ENCODE measurements at places on chromosomes 4 and X.

DNA sequence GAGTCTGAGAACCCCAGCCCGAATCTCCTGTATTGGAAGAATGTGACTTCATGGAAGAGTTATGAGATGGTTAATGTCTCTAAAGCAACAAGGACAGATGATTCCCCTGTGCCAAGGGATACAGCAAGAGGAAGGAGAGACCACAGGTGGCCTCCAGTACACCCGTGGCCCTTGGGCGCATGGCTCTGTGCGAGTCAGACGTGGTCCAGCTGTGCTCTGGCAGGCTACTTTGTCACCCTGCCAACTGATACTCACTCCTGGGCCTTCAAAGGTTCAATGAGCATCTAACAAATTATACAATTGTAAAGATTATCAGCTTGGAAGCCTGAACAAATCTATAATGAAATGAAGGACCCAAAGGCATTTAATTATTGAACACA, 71.7 kb downstream of the NYX start:
- DNase-seq: no peak

DNA sequence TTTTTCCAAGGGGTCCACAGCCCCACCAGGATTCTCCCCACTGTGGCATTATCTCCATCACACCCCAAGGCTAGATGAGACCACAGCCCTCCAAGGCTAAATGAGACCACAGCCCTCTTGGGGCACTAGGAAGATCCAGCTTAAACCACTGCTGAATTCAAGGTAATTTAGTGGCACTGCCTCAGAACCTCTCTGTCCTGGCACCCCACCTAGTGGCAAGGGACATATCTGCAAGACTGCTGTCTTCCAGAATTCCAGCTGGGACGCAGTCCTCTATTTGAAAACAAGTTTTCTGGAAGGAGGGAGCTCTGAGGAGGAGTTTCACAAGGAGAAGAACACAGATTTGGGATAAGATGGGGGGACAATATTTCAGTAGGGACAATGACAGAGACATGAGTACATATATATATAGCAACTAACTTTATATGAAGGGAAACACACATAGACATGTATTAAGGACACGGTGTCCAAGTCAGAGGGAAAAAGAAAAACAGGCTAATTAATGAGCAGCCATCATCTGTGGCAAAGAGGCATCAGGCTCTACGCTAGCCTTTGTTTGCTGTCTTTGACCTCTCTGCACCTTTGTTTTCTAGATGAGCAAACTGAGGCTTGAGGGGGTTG, 9.3 kb downstream of the CETN2 start:
- no peak for DNase-seq

DNA sequence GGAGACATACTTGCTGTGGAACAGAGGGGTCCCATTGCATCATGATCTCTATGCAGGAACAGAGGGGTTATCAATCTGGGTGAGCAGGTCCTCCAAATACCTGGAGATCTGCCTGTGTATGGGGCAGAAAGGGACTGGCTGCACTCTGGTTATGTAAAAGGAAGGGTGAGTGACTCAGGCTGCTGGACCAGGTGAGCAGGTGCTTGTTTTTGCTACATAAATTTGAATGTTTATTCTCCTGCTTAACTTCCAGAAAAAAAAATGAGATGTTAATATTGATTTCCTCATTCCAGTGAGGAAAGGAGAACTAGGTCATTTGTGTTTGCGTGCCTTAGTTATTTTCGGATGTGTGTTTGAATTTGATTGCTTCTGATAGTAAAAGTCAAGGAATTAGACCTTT, 225.8 kb upstream of the TRAM1L1 start:
- no peak for DNase-seq

DNA sequence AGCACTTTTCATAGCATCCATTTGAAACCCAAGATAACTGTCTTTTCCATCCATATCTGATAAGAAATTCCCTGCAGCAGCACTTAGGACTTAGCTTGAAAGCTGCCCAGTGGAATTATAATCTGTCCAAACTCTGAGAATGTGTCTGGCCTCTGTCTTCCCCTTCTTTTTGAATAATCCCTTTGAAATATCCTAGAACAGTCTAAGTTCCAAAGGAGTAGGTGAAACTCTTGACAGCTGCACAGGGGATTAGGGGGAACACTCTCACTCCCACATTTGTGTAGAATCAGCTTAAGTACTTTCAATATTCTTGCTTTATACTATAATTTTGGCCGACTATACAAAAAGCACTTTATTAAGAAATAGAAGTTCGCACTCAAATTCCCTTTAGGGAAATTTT, 157.7 kb downstream of the PAPSS1 start:
- DNase-seq: no peak

- DNase-seq: peak; percentile 5
Measured at GRCh38 chrX:136768469-136769084, 12.2 kb downstream of the ARHGEF6 start.

DNA sequence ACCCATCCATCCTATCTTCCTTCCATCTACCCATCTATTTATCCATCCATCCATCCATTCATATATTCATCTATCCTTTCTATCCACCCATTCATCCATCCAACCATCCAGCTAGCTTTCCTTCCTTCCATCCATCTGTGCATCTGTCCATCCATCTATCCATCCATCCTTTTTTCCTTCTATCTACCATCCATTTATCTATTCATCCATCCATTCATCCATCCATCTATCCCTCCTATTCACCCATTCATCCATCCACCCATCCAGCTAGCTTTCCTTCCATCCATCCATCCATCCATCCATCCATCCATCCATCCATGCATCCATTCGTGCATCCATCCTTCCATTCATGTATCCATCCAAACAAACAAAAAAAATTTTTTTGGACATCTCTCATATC, 118.8 kb downstream of the PSAPL1 start:
- no peak for DNase-seq

DNA sequence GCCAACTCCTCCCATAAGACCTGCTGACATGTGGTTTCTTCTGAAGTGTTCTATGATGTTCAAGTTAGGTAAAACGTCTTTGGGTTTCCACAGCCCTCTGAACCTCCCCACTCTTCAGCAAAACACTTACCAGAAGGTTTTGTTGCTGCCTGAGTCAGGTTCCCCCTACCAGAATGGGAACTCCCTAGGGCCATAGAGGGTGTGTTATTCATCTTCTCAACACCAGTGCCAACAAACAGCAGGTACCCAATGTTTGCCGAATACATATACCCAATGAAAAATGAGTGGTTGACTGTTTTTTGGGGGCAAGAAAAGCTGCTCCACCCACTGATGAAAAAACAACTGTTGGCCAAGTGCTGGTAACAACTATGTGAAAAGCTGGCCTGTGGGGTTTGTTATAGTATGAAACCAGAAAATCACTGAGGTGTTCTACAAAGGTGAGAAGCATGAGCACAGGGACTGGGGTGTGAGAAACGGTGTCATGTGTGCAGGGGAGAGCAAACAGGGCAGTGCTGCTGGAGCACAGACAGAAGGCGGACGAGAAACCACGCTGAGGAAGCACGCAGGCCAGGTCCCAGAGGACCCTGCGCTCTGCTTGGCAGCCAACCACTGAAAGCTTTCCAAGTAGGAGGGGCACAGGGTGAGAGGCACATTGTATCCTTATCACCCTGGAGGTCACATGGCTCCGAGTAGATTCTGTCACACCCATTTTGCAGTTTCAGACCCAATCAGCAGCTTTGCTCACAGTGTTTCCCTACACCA, 28.8 kb downstream of the ATP8A1 start:
- DNase-seq: no peak

DNA sequence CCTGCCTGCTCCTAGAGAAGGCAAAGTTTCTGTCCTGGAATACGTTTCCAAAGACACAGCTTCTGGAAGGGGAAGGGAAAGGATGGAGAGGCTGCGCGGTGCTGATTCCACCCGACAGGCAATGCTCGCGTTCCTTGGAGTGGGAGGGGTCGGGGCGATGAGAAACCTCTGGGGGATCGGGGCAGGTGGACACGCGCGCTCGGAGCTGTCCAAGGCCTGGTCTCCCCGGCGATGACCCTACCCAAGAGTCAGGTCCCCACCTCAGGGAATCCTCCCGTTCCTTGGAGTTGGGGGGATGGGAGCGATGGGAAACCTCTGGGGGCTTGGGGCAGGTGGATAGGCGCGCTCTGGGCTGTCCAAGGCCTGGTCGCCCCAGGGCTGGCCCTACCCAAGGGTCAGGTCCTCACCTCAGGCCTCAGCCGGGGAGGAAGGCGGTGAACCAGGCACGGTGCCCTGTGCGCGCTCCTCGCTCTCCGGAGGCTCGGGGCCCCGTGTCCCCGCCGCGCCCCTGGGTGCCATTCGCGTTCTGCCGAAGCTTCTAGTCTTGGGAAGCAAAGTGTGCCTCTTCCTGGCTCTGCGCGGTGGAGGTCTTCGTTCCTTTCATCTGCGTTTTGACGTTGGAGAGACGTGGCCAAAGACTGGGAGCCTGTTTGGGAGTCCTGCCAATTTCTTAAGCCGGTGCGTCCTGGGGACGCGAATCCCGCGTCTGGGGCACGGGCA, 10.6 kb upstream of the SHOX start:
- DNase-seq: no peak

DNA sequence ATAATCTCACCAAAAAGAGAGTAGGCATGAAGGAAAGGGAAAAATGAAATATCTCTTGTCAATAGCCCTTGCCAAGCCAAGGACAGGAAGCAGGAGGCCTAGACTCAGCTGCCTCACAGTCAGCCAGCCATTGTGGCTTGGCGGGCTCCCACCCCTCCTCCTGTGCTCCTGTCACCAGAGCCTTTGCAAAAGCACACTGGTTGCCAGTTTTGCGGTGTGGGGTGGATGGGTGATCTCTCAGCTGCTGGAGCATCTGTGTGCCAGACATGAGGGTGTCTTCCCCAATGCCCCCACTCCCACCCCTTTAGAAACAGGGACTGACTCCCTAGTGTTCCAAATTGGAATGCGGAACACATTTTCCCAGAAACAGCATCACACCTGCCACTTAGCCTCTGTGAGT, 26.1 kb downstream of the ARHGEF6 start:
- peak; percentile 4 for DNase-seq

DNA sequence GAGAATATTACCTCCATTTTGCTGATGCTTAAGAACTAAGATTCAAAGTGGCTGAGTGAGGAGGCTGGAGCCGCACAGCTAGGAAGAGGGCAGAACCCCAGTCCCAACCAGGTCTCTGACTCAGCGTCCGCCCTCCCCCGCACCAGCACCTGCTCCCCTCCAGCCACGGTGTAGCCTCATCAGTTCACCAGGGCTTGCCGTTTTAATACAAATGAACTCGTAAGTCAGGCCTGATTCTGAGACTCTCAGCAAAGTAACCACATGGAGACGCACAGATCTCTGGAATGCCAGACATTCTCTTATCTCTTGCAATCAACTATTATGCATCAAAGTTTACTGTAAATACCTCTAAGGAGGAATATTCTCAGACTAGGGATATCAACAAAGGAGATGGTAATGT, 52.4 kb downstream of the ENPP6 start:
- DNase-seq: no peak

- DNase-seq: no peak
Measured at GRCh38 chr4:27068151-27068867, 207.7 kb downstream of the STIM2 start.

GRCh38 chr4:184503869-184504300, 29.5 kb upstream of the IRF2 start:
- no peak for DNase-seq

Data from T-helper 17 cell (primary cell).